Esophagus squamous epithelium (tissue), 5 donors: ENCODE measurements at places on chromosomes 7 and 10. TPM values are rescaled to one million over a fixed set of nuclear protein-coding genes. Genes with fewer than 3 reads are reported as not detected.

GRCh38 chr10:128047991-128048818, 78.0 kb downstream of the MKI67 start:
- no peak for DNase-seq

The NAT16 gene
- not detected for total RNA-seq

- DNase-seq, result no peak
Measured at GRCh38 chr10:57338823-57339558, 928.7 kb downstream of the IPMK start.

GRCh38 chr7:8149222-8149621, 112.7 kb downstream of the ICA1 start:
- DNase-seq, result no peak

The PKD2L1 gene
- total RNA-seq, result not detected

DNA sequence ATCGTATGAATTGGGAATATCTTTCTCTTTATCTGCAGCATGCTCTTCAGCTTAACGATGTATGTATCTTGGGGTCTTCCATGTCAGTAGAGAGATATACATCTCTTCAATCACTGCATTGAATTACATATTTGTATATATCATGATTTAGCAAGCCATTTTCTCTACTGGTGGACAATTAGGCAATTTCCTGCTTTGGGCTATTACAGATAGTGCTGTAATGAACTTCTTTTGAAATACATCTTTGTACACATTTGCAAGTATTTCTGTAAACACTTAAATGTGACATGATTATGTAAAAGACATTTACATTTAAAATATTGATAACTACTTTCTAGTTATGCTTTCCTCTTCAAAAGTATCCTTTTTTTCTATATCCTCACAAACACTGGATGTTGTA, 199.0 kb downstream of the PPP1R9A start:
- no peak for DNase-seq

The FGL2 gene
- total RNA-seq, result 16.4 TPM

GRCh38 chr7:122727354-122727753, 24.6 kb upstream of the RNF148 start:
- DNase-seq, result no peak
